Panc1 (cell line): ENCODE measurements at places on chromosomes 3 and 15. TPM values are rescaled to one million over a fixed set of nuclear protein-coding genes. Genes with fewer than 3 reads are reported as not detected.

RHOV gene
- total RNA-seq: 4.2 TPM

INKA1 gene
- total RNA-seq: 2.2 TPM

HAUS2 gene
- 42.4 TPM for total RNA-seq

GP9 gene
- not detected for total RNA-seq

PDCD10 gene
- 83.5 TPM for total RNA-seq

GABPB1 gene
- 20.0 TPM for total RNA-seq

ZNF860 gene
- total RNA-seq: 8.9 TPM

DLEC1 gene
- not detected for total RNA-seq

NR2F2 gene
- 53.7 TPM for total RNA-seq

LINGO1 gene
- total RNA-seq: 18.2 TPM

C2CD4A gene
- total RNA-seq: 0.15 TPM
